ENCODE measurements at places on chromosomes 5 and 9.

DNA sequence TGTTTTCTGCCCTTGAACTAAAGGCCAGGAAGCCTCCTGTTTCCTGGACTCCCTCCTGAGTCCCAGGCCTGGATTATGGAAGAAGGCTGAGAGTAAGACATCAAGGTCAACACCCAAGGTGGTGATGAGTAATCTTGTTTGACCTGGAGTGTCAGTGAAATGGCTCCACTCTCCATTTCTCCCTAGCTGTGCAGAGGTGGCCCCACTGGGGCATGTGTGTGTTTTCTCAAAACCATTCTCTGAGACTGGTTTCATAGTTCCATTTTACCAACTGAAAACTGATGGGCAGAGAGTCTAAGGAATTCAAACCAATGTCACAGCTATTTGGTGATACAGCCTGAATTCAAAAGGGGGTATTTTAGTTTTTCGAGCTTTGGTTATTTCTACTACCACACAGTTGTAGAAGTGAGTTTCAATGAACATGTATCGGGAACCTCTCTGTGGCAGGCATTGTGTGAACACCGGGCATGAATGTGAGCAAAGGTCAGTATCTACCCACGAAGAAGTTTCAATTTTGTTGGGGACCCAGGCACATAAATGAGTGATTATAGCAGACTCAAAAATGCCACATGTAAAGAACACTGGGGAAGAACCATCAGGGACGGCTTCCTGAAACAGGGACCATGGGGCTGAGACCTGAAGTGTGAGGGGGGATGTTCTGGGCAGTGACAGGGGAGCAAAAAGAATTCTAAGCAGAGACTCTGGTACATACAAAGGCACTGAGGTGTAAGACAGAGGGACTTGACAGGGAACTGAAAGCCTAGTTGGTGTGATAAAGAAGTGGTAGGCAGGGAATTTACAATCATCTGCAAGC is 269.6 kb upstream of the KLF4 start:
- DNase-seq: no peak

DNA sequence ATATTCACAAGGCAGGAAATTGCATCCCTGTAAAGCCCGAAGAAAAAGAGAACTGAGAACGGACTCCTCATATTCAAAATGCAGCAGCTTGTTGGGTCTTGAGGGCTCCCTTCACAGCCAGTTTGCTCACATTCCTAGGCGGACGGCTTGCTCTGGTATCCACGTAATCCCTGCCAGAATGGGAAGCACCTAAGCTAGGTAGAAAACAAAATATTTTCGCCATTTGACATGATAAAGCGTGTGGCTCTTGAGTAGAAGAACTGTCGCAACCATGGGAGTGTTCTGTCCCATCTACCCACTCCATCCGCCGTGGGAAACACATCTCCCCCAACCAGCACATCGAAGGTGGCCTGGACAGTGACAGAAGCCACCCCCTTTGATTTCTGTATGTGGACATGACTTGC is 183.1 kb downstream of the GAS1 start:
- DNase-seq: no peak

GRCh38 chr5:32346869-32347268 is 34.1 kb upstream of the MTMR12 start:
- no peak for DNase-seq

DNA sequence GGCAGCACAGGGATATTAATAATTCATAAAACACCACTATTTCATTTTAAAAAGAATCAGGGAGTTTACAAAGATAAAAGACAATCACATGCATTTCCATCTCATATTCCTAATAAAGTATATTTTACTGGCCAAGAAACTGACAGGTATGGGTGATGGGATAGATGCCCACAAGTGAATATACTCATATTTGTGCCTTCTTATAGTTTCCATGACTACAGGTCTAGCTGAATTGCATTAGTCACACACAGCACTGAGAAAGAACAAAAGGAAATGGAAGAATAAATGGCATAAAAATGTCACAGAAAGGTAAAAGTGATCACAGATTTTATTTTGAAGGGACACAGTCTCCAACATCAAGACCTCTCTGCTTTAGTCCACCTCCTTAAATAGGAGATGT is 193.5 kb downstream of the PLK2 start:
- no peak for DNase-seq

DNA sequence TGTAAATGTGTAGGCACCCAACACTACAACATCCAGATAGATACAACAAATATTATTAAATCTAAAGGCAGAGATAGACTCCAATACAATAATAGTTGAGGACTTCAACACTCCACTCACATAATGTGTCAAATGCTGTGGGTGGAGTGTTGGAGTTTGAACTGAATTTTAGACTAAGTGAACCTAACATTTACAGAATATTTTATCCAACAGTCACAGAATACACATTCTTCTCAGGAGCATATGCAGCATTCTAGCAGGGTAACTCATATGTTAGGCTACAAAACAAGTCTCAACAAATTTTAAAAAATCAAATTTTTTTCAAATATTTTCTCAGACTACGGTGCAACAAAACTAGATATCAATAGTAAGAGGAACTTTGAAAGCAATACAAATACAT is 648.7 kb upstream of the CDH18 start:
- DNase-seq: no peak
